Regular cardiac myocyte (primary cell): ENCODE measurements at places on chromosomes 4 and X. TPM values are rescaled to one million over a fixed set of nuclear protein-coding genes. Genes with fewer than 3 reads are reported as not detected.

Gene BEND2
- total RNA-seq: not detected in 2 replicates

Gene C4orf51
- total RNA-seq: not detected in 2 replicates

Gene RAB39B
- 0.38 and 0.56 TPM in 2 replicates for total RNA-seq

Gene IL13RA1
- total RNA-seq: 37.4 and 51.9 TPM in 2 replicates

Gene COL4A5
- 41.4 and 56.9 TPM in 2 replicates for total RNA-seq

Gene RAB33A
- 1.2 and 15.2 TPM in 2 replicates for total RNA-seq
